ENCODE measurements at places on chromosomes 6 and 20.

GRCh38 chr6:164097551-164098398 lies 683.3 kb downstream of the QKI start:
- no peak for DNase-seq

DNA sequence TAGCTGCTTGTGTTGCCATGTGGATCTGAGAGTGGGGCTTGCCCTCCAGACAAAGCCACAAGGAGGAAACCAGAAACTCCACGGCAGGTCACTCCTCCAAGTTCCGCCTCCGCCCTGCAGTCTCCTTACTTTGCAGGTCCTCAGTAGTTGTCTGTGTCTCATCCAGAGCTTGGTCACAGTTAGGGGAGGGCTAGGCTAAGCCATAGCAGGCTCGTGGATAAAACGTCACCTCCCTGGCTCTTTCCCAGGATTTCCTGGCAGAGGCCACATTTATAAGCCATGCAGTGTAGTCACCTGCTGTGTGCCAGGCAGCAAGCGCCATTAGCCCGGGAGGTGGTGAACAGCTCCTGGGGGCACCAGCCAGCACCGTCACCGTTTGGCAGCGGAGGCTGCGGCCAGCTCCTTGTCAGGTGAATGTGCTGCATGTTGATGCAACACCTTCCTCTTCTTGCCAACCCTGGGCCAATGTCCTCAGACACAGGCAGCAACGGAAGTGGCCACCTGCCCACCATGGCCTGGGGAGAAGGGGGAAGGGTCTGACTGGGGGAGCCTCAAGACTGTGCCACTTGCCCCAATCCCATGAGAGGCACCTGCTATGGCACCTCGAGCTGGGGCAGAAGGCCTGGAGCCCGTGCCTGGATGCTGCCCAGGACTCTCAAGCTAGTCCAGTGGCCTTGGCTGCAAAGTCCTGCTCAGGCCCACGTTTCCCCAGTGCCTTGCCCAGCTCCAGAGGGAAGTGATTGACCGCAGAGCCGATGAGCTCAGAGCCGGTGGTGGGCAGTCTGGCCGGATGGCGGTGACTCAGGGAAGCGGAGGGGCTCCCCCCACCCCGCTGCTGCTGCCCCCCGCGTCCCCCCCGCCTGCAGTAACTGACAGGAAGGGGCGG lies 39.0 kb upstream of the SLCO4A1 start:
- DNase-seq = peak; percentile 76

DNA sequence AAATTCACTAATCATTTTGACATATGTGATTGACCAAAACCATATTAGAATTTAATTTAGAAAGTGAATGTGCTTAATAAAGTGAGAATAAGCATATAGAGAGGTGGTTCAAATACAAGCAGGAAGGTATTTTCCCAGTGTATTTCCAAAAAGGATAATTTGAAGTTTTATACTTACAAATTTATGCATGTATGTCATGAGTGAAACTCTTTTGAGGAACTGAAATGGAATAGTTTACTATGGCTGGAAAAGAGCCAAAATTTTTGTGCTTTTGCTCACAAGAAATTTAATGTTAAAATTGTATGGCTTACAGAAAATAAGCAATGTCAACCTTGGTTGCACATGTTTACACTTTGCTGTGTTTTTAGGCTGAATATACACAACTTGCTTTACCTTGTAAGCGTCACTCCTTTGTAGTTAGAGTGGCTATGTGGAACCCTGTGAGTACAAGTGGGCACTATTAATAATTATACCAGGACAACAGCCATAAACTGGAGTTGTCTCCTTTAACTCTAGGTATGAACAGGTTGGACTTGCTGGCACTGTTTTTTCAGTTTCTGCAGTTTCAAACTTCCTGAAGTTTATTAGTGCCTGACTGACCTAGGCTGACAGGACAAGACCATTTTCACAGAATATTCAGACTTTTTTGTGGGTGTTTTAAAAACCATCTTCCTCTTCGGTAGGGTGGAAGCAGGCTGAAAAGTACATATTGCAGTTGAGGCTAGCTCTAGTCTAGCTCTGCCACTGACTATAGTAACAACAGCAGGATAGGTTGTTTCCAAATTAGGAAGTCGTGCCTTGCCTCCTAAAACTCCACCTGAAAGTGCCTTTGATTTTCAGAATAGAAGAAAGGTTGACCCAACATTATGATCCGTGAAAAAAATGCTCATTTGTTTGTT lies 6.0 kb downstream of the AFDN start:
- DNase-seq = no peak

DNA sequence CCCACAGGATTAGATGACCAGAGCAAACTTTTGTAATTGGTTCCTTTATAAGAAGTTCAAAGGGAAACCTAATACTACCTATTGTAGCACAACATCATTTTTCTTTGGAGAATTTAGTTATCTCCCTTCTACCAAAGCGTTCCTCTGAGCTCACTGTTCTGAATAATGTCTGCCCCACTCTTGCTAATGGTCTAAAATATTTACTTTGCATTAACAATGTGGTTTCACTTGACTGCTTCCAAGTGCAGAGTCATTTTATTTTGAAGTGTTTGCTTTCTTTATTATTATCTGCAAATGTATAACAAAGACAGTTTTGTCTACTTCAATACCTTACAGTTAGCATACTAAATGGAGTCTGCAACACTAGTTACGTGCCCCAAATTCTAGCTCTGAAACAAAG lies 15.0 kb downstream of the TRAPPC3L start:
- DNase-seq = no peak

GRCh38 chr20:5041433-5041832 lies 40.1 kb upstream of the SLC23A2 start:
- DNase-seq = no peak

GRCh38 chr6:63759605-63760105 lies 124.1 kb downstream of the PHF3 start:
- no peak for DNase-seq

DNA sequence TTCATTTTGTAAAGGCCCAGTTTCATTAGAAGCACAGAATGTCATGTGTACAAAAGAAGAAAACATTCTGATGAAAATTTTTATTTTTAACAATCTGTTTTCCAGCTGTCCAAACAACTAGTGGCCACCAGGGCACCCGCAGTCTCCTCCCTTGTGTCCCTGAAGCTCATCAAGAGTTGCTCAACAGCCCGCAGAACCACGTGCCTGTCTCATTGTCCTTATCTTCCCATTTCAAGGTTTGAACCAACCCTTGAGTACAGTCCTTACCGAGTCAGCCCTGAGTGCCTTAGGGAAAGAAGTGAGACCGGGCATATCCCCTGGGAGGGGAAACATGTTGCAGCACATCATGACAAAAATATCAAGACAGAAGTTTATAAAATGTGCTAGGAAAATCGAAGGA lies 15.9 kb upstream of the ZNF133 start:
- DNase-seq = no peak

- no peak for DNase-seq
These were observed 59.9 kb upstream of the BHLHE23 start for GRCh38 chr20:63066506-63067265.

DNA sequence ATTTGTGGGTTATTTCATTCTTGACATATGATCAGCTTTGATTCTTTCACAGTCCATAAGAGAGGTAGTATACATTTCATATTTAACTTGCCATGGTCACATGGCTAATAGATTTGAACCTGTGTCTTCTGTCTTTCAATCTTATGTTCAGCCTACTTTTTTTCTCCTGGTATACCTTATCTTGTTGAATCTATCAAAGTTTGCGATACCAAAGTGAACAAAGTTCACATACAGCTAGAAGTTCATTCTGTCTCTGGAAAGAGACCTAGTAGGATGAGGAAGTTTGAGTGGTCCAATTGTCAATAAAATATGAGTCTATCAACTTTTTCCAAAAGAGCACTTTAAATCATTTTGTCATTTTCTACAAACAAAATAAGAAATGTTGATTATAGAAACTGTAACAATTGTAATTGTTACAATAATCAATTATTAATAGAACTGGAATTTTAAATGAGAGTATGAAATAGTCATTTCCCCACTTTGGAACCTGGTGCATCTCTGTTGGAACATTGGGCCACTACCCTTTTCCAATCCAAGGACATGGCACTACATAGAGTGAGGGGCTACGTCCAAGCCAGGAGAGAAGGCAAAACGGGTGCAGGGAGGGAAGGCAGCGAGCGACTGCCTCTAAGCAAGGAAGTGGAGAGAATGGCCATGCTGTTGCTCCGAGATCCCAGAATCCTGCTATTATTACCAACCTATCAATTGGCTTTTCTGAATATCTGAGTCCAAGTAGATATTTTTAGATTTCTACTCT lies 194.2 kb upstream of the FOXQ1 start:
- no peak for DNase-seq

All from GM13976 (cell line).